ENCODE measurements at places on chromosomes 7 and 10. TPM values are rescaled to one million over a fixed set of nuclear protein-coding genes. Genes with fewer than 3 reads are reported as not detected.

The LRMDA gene
- 1.2 TPM for total RNA-seq

The ZCCHC24 gene
- total RNA-seq: 5.7 TPM

The AEBP1 gene
- total RNA-seq: 7.9 TPM

The GPR146 gene
- 1.2 TPM for total RNA-seq

The LIPN gene
- total RNA-seq: 0.25 TPM

The SORCS3 gene
- total RNA-seq: 9.8 TPM

The PON3 gene
- under 0.01 TPM for total RNA-seq

The TMEM176B gene
- total RNA-seq: 1.2 TPM

The ATP6V0E2 gene
- total RNA-seq: 115 TPM

The PALD1 gene
- total RNA-seq: 4.9 TPM

The C10orf67 gene
- total RNA-seq: 0.25 TPM

The SPDYE8 gene
- 0.25 TPM for total RNA-seq

The SEC61A2 gene
- total RNA-seq: 53.6 TPM

The STEAP4 gene
- 0.25 TPM for total RNA-seq

The TRIM74 gene
- total RNA-seq: 0.25 TPM

The OR6V1 gene
- total RNA-seq: not detected

The PON1 gene
- total RNA-seq: not detected

The ZNF438 gene
- 3.0 TPM for total RNA-seq

Measured in temporal lobe (tissue), 4 donors.